ENCODE measurements at places on chromosomes 6 and 20.
A peak's percentile ranks its signal among the peaks of the same experiment; 100 is the strongest.

GRCh38 chr6:73041051-73041450, 184.2 kb downstream of the KHDC1L start:
- DNase-seq, result no peak

- no peak for DNase-seq
These were observed 175.2 kb downstream of the MRPL14 start for GRCh38 chr6:43951756-43952675.

DNA sequence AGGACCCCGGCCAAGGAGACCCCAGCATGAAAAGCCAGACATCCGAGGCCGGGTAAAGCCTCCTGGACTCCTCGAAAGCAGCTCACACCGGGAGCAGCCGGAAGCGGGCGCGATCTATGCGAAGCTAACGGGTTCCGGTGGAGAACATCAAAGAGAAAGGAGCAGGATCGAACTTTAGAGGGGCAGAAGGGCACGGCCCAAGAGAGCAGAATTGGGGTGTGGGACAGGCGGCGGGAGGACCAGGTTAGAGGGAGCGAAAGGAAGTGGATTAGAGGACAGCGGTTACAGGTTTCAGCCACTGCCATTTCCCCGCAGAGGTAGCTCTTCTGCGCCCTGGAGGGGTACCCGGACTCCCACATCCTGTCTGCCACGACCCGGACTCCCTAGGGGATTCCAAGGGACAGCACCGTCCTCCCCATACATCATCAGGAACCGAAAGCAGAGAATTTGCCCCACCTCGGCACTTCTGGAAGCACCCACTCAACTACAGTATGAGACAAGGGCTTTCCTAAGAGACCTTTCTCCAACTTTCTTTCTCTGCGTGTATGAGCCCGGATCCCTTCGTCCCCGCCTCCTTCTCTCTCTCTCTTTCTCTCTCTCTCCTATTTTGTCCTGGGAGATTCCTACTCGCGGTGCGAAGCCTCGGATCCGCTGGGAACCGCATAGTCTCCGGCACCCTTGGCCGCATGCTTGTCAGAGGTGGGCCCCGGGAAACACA, 507 bp upstream of the VGLL2 start:
- DNase-seq, result peak; percentile 22

DNA sequence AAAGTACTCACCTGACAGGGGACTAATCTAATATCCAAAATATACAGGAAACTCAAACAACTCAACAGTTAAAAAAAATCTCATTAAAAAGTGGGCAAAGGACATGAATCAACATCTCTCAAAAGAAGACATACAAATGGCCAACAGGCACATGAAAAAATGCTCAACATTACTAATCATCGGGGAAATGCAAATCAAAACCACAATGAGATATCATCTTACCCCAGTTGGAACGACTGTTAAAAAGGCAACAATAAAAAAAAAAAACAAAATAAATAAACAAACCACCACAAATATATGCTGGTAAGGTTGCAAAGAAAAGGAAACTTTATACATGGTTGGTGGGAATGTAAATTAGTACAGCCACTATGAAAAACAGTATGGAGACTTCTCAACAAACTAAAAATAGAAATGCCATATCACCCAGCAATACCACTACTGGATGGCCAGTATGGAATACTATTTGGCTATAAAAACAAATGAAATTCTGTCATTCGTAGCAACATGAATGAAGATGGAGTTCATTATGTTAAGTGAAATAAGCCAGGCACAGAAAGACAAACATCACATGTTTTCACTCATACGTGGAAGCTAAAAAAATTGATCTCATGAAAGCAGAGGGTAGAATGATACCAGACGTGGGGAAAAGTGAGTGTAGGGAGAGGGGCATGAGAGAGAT, 6.6 kb downstream of the SIRPB2 start:
- DNase-seq, result no peak

- DNase-seq, result no peak
These were observed 190.6 kb downstream of the MANEA start for GRCh38 chr6:95767897-95768463.

- DNase-seq, result no peak
These were observed 677 bp downstream of the PXMP4 start for GRCh38 chr20:33719277-33719988.

DNA sequence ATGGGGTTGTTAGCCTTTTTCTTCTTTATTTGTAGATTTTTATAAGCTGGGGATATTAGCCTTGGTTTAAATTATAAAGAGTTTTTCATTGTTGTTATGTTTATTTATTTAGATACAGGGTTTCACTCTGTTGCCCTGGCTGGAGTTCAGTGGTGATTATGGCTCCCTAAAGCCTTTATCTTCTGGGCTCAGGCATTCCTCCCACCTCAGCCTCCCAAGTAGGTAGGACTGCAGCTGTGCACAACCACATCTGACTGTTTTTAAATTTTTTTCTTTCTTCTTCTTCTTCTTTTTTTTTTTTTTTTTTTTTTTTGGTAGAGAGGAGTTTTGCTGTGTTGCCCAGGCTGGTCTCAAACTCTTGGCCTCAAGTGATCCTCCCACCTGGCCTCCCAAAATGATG, 80.9 kb downstream of the UBE3D start:
- DNase-seq, result no peak

- no peak for DNase-seq
These were observed 75.0 kb downstream of the ELOVL4 start for GRCh38 chr6:79872303-79872702.

- DNase-seq, result no peak
These were observed 23.8 kb downstream of the PHACTR2 start for GRCh38 chr6:143701349-143702234.

DNA sequence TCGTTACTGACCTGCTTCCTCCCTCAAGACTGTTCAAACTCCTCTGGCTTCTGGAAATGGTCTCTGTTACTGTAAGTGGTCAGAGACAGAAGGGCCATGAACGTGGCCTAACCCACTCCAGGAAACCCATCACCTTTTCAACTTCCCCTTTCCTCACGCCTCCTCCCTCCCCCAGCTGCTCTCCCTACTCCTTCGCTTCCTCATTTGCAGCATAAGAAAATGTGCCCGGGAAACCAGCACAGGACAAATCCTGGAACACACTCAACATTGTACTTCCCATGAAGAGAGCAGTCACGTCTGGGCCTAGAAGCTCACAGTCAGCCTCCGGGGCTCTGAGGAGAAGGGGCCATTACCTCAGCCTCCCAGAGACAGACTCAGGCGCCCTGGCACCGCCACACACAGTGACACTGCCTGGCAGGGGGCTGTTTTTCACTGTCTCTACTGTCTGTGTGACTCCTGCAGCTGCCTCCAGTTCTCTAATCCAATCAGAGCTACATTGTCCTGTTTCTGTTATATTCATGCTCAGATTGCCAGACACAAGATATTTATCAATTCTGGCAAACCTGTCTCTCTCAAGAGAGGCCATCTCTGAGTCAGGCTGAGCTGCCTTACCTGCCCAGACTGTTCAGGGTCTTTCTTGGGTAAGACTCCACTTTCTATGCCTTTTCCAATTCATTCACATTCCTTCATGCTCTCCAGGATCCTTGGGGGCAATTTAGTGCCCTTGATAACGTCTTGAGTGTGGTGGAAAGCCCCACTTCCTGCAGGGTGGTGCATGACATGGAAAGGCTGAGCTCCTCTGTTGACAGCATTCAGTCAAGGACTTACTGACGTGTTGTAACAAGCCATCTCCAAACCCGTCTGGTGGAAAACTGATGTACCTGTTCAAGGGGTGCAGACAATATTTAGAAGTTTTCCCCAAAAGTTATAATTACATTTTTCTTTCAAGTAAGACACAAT, 242.2 kb downstream of the HIVEP2 start:
- DNase-seq, result no peak

- DNase-seq, result peak; percentile 87
These were observed 49.4 kb upstream of the PTPN1 start for GRCh38 chr20:50460608-50461267.

- no peak for DNase-seq
These were observed 4.9 kb downstream of the VSTM2L start for GRCh38 chr20:37907677-37908401.

DNA sequence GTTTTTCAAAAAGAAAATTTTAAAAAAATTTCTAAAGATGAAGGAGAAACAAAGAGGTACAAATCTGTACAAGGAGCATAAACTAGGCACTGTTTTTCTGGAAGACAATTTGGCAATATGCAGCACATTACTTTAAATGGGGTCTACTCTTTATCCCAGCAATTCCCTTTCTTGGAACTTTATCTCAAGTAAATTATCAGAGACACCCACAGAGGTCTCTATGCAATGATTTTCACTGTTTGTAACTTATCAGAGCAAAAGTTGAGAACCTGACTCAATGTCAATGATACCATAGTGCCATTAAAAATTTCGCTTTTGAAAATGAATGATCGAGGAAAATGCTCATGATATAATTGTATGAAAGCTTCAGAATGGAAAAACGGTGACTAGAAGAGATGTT, 35.7 kb downstream of the SLC22A23 start:
- DNase-seq, result no peak

GRCh38 chr20:24149881-24150307, 161.3 kb upstream of the GGTLC1 start:
- peak; percentile 7 for DNase-seq

- DNase-seq, result no peak
These were observed 71.3 kb downstream of the MKKS start for GRCh38 chr20:10362674-10363073.

- no peak for DNase-seq
These were observed 158.6 kb downstream of the RPS12 start for GRCh38 chr6:132972971-132973370.

GRCh38 chr6:54071821-54072340, 39.4 kb upstream of the MLIP start:
- no peak for DNase-seq

- DNase-seq, result no peak
These were observed 253.8 kb upstream of the CDYL start for GRCh38 chr6:4522453-4522852.

DNA sequence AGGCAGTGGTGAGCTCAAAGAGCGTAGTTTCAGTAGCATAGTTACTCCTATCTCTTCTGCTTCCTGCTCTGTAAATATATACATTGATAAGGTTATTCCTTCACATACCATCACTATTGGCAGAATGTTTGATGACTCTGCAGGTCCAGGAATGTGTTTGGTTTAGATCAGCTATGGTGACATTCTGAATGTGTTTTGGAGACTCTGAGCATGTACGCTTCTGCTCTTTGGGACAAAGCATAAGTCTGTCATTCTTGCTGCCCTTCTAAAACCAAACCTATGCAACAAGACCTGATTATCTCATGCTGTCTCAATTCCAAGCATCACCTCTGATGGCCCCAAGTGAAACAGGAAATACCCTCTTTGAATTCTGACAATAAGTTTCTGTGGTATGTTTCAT, 1074.3 kb downstream of the KIF16B start:
- no peak for DNase-seq

DNA sequence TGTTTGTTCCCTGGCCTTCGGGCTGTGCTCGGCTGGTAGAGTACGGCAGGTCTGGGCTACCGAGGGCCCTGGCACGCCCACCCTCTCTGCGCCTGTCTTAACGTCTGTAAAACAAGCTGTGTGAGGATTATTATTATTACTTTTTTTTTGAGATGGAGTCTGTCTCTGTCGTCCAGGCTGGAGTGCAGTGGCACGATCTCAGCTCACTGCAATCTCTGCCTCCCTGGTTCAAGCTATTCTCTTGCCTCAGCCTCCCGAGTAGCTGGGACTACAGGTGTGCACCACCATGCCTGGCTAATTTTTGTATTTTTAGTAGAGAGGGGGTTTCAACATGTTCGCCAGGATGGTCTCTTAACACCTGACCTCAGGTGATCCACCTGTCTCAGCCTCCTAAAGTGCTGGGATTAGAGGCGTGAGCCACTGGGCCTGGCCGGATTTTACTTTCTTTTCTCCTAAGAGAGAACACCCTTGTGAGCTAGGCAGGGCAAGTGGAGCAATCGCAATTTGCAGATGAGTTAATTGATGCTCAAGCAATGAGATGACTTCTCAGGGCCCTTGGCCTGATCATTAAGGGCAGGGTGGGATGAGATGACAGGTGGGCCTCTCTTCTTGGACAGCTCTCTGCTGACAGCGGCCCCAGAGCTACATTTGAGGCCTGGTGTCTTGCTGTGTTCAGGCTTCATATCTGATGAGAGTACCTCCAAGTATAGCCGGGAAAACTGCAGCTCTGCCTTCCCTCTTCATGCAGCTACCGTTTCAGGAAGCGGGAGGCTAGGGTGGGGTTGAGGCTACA, 859 bp upstream of the SMIM29 start:
- no peak for DNase-seq

DNA sequence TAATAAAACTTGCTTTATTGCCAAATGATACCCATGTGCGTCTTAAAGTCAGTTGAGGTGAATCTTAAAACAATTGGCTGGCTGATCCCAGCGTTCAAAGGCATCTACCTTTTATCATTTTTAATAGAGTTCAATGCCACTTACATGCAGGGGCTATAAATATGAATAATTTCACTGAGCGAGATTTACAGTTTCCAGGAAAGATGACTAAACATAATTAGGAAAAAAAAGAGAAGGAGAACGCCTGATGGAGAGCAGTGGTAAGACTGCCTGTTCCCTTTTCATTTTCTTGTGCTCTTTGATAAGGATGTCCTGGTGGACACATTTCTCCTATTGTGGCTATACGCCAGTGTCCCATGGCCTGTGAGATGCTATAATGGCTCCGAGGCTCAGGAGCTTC, 139.9 kb upstream of the SLC22A23 start:
- no peak for DNase-seq

GRCh38 chr6:134870677-134871498, 79.0 kb downstream of the ALDH8A1 start:
- no peak for DNase-seq

- no peak for DNase-seq
These were observed 189.5 kb downstream of the BMP7 start for GRCh38 chr20:57076951-57077350.

GRCh38 chr6:11222385-11223277, 9.8 kb downstream of the NEDD9 start:
- no peak for DNase-seq

- no peak for DNase-seq
These were observed 143.8 kb downstream of the UNC5CL start for GRCh38 chr6:40894962-40895799.

GRCh38 chr6:37946057-37946456, 126.5 kb downstream of the ZFAND3 start:
- no peak for DNase-seq

DNA sequence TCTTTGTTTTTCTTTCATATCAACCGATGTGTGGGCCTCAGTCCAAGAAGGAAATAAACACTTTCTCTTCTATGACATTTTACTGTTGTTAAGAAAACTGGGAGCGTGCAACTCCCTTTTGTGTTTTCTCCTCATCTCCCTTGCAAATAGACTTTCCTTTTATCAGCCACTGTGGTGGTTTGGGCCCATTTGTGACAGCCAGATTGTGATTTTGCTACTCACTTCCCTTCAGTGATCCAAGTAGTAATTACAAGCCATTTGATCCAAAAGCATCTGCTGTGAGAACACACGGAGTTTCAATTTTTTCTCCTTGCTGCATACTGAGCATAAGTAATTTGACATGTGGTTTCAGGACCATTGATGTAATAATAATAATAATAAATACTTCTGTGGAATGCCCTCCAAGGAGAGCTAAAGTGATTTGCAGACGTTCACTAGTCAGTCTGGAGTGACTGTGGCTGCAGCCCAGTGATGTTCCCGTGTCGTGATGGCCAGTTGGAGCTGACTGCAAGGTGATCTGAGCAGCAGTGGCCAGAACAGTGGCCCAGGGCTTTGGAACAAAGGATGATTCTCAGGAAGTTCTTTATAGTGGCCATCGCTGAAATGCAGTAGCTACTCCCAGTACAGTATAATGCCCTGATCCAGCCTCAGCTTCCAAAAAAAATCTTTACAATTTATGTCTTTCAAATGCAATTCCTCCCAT, 91.9 kb upstream of the CLDN20 start:
- no peak for DNase-seq

- no peak for DNase-seq
These were observed 4.0 kb downstream of the DXO start for GRCh38 chr6:31967926-31968320.
